ENCODE measurements at places on chromosomes 7 and 10.

- no peak for DNase-seq
Observed at GRCh38 chr10:99374972-99375371, 45.8 kb downstream of the CNNM1 start.

DNA sequence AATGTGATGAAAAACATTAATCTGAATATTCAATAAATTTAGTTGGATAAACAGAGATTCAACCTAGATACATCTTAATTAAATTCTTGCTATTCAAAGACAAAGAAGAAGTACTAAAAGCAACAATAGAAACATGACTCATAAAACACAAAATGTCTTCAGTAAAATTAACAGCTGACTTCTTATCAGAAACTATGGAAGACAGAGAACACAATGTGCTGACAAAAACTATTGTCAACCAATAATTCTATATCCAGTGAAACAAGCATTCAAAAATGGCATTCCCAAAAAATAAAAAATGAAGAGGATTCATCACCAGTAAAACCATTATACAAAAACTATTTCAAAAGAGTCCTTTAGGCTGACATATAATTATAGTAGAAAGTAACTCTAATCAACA, 400.5 kb upstream of the SORCS1 start:
- DNase-seq = no peak

DNA sequence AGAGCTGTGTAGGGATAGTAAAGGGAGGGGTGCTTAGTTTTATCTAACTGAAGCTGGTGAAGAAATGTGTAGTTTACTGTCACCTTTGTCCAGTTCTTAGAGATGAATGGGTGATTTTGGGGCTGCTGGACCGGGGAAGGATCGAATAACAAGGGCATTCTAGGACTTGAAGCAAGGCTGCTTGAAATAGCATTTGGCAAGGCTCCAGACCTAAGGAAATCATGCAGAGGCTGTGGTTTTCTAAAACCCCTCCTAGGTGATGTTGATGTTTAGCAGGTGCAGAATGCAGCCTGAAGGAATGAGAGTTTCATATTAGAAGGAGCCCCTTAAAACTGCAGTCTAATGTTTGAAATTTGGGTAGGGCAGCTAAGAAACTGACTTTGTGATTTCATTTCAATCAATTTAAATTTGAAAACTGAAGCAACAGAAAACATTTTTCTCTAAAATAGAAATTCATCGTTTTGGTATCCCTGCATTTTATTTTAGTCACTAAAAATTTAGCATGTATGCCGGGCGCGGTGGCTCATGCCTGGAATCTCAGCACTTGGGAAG, 68.5 kb downstream of the TET1 start:
- no peak for DNase-seq

- peak; percentile 21 for DNase-seq
Observed at GRCh38 chr7:126150278-126150958, 1102.3 kb downstream of the GRM8 start.

GRCh38 chr10:114542373-114542772, 115.7 kb downstream of the ABLIM1 start:
- no peak for DNase-seq

- no peak for DNase-seq
Observed at GRCh38 chr7:155648752-155649339, 4.4 kb downstream of the RBM33 start.

DNA sequence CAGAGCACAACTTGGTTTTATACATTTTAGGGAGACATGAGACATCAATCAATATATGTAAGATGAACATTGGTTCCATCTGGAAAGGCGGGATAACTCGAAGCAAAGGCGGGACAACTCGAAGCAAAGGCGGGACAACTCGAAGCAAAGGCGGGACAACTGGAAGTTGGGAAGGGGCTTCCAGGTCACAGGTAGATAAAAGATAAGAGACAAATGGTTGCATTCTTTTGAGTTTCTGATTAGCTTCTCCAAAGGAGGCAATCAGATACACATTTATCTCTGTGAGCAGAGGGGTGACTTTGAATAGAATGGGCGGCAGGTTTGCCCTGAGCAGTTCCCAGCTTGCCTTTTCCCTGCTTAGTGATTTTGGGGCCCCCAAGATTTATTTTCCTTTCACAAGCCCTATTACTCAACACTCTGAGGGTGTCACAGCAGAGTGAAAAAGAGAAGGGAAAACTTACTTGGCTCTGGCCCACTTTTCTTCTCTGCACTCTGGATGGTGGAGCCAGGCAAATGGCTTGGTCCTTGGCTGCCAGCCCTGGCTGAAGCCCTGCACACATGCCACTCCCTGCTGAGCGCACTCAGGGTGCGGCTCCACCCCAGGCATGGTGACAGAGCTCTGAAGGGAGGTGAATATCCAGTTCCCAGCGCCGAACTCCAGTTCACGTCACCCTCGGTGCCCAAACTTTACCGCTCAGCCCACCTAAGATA, 46.7 kb downstream of the PARD3 start:
- DNase-seq = no peak

DNA sequence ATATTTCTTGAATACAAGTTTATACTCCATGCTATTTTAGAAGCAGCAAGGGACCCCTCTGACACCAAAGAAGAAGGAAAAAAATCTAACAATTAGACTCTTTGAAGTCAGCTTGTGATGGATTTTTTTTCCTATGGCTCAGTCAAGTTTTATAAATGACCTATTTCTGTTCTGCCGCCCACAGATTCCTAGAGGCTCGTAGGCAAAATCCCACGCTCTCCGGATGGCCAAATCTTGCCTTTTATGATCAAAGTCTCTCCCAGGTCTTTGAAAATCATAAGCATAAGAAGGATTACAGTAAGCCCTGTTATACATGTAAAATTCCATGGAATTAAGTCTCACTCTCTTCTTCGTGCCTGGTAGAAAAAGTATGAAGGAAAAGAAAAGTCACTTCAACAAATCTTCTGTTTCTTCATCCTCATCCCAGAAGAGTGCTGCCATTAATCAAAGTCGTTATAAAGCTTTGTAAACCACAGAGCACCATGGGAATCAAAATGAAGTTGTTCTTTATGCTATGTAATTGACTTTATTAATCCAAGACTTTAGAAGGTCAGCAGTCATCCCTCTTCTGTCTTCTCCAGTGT, 33.1 kb downstream of the ASB13 start:
- DNase-seq = no peak

GRCh38 chr10:97058521-97058920, 127.2 kb downstream of the SLIT1 start:
- no peak for DNase-seq

GRCh38 chr7:108836256-108836655, 266.6 kb downstream of the DNAJB9 start:
- DNase-seq = no peak

GRCh38 chr7:36207451-36208291, 54.6 kb downstream of the EEPD1 start:
- DNase-seq = peak; percentile 60

DNA sequence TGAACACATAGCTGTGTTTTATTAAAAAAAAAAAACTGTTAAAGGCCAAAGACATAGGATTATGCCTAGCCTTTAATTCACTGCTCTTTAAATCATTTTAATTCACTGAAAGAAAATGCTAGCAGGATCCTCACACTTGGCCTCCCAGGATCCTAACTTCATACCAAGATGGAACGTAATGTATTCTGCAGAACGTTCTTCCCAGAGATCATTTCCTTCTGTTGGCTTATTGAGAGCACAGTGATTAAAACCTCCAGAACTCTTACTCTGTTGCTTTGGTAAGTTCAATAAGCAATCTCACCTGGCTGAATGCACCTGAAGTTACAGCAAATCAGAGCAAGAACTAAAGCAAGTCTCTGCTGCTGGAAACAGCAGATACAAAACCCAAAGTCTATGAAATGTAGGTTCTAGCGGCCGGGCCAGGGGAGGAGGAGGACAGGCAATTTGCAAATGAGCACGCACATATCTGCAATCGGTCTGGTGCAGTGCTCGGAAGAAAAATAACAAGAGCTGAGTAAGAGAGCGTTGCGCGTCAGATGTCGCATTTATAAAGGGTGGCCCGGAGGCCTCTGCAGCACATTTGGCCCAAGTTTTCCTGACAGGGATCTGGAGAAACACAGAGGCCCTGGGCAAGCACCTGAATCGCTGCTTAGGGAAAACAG, 193.9 kb downstream of the FAM107B start:
- no peak for DNase-seq

DNA sequence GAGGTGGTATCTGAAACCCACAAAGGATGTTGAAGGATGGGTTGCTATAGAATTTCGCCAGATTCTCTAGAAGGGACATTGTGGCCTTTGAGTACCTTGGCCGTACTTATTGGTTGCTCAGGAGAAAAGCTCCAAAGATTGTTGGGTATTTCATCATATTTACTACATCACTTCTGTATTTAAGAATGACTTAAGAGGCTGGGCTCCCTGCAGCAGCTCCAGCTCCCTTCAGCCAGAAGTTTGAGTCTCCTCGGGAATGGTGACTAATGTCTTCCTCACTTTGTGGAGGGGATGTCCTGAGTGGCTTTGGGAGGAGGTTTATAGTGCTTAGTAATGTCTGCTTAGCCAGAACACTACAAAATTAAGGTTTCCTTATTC, 18.1 kb downstream of the MINDY4 start:
- no peak for DNase-seq
